Activated CD4-positive, alpha-beta T cell treated with anti-CD3 and anti-CD28 coated beads for 36 hours (primary cell): ENCODE measurements at places on chromosomes 12 and 14. TPM values are rescaled to one million over a fixed set of nuclear protein-coding genes. Genes with fewer than 3 reads are reported as not detected.

- no peak for DNase-seq
- H3K27ac ChIP-seq: no peak overlapping the region
- H3K27me3 ChIP-seq: no peaks in the 10 kb centered on the region
- H3K4me3 ChIP-seq: no peak overlapping the region
Observed at GRCh38 chr14:34354556-34354955, 107.5 kb downstream of the SPTSSA start.

- H3K4me1 ChIP-seq: peaks cover 23% of the 10 kb centered on the region
- no peaks in the 10 kb centered on the region for H3K27me3 ChIP-seq
- peaks cover 6% of the 10 kb centered on the region for H3K36me3 ChIP-seq
Observed at GRCh38 chr12:123268850-123269249, 2.8 kb downstream of the CDK2AP1 start.

DNA sequence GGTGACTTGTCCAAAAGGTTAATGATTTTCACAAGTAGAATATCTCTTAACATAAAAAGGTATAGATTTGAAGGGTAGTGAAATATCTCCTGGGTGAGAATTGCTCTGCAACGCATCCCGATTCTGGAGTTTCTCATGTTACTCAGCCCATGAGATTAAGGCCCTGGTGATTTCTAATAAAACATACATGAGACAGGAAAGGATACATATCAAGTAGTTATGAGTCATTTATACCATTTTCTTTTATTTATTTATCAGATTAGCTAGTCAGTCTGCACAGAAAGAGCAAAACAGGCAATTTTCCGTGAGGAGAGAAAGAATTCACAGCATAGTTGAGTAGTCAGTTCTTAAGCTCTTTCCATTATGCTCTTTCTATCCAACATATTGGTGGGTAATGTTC, 535.6 kb upstream of the ATP2B1 start:
- H3K27me3 ChIP-seq: no peaks in the 10 kb centered on the region
- no peak overlapping the region for H3K4me3 ChIP-seq
- no peaks in the 10 kb centered on the region for H3K36me3 ChIP-seq
- no peaks in the 10 kb centered on the region for H3K4me1 ChIP-seq
- H3K27ac ChIP-seq: no peak overlapping the region

GRCh38 chr14:92323916-92324818, 1.2 kb downstream of the SLC24A4 start:
- H3K27me3 ChIP-seq: peaks cover 53% of the 10 kb centered on the region
- no peak for DNase-seq
- H3K4me3 ChIP-seq: no peak overlapping the region

- no peak for DNase-seq
- no peaks in the 10 kb centered on the region for H3K4me1 ChIP-seq
- H3K4me3 ChIP-seq: no peak overlapping the region
- H3K27me3 ChIP-seq: no peaks in the 10 kb centered on the region
- H3K27ac ChIP-seq: no peak overlapping the region
Observed at GRCh38 chr12:88764781-88765480, 184.7 kb upstream of the KITLG start.

The CD27 gene
- 85.4 TPM for total RNA-seq

DNA sequence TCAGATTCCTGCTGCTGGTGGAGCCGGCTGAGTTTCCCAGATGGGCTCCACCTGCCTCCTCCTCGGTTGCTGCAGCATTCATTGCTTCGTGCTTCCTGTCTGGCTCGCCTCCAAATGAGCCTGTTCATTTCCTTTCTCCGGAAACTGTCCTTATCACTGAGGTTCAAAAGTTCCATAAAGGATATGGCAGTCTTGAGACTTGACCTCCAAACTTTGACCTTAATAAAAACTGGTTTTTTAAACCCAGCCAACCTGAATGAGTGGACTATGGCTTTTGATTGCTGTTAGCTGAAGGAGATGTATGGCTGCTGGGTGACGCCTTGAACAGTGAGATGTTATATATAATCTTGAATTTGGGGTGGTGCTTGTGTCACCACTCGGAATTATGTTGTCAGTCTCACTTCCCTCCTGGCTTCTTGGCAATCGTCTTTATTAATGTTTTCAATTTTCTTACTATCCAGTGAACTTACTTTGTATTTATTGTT, 62.7 kb downstream of the RASSF3 start:
- DNase-seq: peak; percentile 60
- peaks cover 2% of the 10 kb centered on the region for H3K36me3 ChIP-seq
- peaks cover 90% of the 10 kb centered on the region for H3K4me1 ChIP-seq
- H3K4me3 ChIP-seq: peak overlapping the region; percentile 37
- H3K27me3 ChIP-seq: no peaks in the 10 kb centered on the region

DNA sequence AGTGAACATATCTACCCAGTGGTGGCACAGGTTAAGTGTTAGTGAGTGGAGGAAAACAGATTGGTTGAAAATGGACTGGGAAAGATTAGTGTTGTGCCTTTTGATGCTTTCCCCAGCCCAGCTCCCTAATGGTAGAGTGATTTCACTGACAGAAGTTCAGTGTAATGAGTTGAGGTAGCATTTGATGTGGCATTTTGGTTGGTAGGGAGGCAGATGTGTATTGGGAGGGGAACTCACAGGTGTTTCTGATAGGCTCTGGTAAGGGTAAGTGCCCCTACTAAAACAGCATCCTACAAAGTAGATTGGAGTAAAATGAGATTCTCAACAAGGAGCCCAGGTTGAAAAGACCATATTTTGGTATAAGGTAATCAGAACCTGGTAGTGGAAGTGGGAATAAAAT, 4.2 kb downstream of the TBK1 start:
- no peak for DNase-seq
- no peak overlapping the region for H3K4me3 ChIP-seq
- H3K27ac ChIP-seq: peak overlapping the region; percentile 89
- peaks cover 28% of the 10 kb centered on the region for H3K36me3 ChIP-seq

The PMEL gene
- 0.86 TPM for total RNA-seq

The ACTR10 gene
- total RNA-seq: 31.2 TPM

GRCh38 chr12:110657747-110658146, 31.2 kb downstream of the HVCN1 start:
- peaks cover 9% of the 10 kb centered on the region for H3K36me3 ChIP-seq
- H3K4me3 ChIP-seq: no peak overlapping the region
- H3K4me1 ChIP-seq: peaks cover 15% of the 10 kb centered on the region
- no peak overlapping the region for H3K27ac ChIP-seq

The OAS1 gene
- 52.8 TPM for total RNA-seq
